ENCODE measurements at places on chromosomes 7 and 10.
A peak's percentile ranks its signal among the peaks of the same experiment; 100 is the strongest.

- DNase-seq, result no peak
These were observed 594.4 kb upstream of the VSTM2A start for GRCh38 chr7:53947732-53948131.

- no peak for DNase-seq
These were observed 203.2 kb upstream of the SHH start for GRCh38 chr7:156015237-156016020.

GRCh38 chr10:42640610-42641229, 2.4 kb upstream of the ZNF33B start:
- no peak for DNase-seq

GRCh38 chr10:31792745-31793144, 135.9 kb downstream of the ARHGAP12 start:
- DNase-seq, result no peak

- DNase-seq, result peak; percentile 18
These were observed 29.7 kb downstream of the KLRG2 start for GRCh38 chr7:139453673-139454321.

All from astrocyte (in vitro differentiated cells and primary cell).